ENCODE measurements at places on chromosomes 5 and 9.

GRCh38 chr5:94367900-94368299 lies 250.5 kb downstream of the KIAA0825 start:
- DNase-seq, result no peak

GRCh38 chr9:68934329-68934644 lies 79.6 kb downstream of the PRKACG start:
- no peak for DNase-seq

- no peak for DNase-seq
These were observed 30.9 kb downstream of the GRAMD2B start for GRCh38 chr5:126454081-126454480.

GRCh38 chr5:66821688-66822429 lies 225.7 kb downstream of the MAST4 start:
- DNase-seq, result no peak

DNA sequence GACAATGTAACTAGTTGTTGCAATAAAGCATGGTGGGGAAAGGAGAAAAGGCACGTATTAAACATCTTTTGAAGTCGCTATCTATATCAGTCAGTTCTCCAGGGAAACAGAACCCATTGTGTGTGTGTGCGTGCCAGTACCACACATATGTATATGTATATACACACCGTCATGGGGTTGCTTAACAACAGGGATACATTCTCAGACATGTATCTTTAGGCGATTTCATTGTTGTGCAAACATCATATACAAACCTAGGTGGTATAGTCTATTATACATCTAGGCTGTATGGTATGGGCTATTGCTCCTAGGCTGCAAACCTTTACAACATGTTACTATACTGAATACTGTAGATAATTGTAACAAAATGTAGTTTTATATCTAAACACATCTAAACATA lies 2.3 kb downstream of the CDKN2B-AS1 start:
- DNase-seq, result no peak

DNA sequence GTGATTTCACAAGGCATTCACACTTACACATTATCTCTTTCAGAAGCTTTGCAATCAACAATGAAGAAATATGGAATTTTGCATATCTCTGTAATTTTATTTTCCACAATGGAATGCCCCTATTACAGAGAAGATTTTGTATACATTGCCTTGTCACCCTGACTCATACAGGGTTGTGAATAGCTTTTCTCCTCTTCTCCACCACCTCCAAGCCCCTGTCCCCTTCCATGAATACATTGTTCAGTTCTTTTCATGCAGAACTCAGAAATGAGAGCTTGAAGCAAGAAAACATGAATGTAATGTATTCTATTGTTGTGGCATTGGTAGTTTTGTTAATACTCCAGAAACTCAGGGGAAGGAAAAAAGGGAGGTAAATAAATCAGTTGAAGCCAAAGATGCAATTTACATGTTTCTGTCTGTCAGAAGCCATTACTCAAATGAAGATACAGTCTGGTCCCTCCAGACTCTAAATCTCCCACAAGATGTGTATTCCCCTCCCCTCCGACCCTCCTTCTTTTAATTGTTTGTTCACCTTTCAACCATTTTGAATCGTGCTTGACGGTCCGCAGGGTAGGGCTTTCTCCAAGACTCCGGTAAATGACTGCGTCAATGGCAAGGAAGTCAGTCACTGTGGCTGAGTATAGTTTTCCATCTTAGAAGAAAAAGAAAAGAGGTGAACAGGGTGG lies 86.1 kb downstream of the SEMA6A start:
- no peak for DNase-seq

- DNase-seq, result no peak
These were observed 23.4 kb upstream of the GLRA1 start for GRCh38 chr5:151947931-151948608.

DNA sequence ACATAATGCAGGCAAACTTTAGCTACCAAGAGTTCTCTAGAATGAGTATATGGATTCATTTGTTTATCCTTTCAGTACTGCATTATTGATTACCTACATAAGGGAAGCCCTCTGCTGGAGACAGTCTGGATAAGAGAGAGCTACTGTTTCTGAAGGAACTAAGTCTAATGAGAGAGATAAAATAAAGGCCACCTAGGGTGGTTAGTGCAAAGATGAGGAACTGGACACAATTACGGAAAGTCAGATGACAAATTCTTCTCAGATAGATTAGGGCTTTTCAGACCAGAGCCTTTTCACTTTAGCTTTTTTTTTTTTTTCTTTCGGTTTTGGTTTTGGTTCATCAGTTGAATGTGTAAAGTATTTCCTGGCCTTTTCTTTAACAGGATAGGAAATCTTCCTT lies 31.3 kb downstream of the ISOC1 start:
- DNase-seq, result no peak

- DNase-seq, result no peak
These were observed 35.3 kb upstream of the MAN2A1 start for GRCh38 chr5:109654455-109654854.

DNA sequence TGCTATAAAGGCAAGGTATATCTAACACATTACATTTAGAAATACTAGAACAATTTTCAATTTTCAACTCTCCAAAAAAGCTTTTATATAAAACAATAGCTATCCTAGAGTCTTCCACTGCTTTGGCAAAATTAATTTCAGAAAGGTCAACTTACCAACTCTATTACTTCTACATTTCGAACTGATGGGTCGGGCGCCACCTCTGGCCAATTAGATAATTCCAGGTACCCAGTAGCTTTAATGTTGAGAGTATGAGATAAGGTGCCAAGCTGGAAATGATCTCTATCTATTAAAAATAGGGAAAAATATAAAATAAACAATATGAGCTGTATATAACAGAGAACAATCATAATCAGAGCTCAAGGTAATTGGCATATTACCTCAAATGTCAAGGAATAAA lies 166.6 kb downstream of the AP3B1 start:
- DNase-seq, result no peak

DNA sequence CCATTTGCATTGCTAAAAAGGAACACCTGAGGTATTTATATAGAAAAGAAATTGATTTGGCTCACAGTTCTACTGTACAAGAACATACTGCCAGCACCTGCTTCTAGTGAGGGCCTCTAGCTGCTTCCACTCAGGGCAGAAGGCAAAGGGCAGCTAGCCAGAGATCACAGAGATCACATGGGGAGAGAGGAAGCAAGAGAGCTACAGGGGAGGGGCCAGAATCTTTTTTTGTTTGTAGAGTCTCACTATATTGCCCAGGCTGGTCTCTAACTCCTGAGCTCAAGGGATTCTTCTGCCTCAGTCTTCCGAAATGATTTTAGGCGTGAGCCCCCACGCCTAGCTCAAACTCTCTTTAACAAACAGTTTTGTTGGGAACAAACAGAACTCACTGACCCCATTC lies 6.1 kb downstream of the SLCO4C1 start:
- DNase-seq, result no peak

DNA sequence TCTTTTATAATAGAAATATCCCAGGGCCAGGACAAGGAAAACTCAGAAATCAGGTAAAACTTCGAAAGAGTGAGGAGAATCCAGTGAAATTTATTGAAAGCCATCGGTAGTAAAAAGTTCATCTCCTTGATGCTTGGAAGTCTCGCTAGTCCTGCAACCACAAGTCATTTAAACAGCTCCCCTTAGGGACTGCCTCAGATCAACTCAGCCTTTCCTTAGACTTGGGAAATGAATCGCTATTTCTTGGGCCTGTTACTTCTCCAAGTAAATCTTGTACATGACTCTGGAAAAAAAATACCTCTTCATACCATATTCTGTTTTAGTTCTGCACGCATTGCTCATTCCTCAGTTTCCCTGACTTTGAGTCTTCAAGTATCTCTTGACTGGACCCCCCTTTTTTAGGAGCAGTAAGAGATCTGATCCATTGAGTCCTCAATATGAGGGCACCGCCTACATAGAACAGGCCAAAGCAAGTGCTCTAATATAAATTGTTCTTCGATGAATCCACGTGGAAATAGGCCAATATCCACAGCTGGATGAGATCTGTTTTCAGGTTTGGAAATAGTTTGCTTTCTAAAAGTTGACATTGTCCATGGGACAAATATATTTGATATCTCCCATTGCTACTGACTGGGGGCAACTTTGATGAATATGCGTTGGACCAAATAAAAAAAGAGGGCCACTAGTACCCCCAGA lies 114.2 kb downstream of the PRDM6 start:
- no peak for DNase-seq

DNA sequence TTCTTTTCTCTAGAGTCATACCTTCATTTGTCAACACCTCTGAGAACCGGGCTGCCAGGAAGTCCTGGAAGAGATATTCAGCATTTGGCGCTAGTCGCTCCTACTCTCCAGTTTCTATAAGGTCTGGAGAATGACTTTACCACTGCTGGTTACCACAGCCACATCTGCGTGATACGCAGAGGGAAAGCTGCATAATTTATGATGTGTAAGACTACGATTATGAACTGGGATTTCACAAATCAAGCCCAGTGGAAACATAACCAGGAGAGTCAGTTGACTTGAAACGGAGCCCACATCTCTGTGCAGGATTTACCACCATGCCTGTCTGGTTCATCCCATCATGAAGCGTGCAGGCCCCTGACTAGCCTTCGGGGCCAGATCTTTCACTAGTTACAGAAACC lies 72.6 kb downstream of the FGF1 start:
- DNase-seq, result no peak

DNA sequence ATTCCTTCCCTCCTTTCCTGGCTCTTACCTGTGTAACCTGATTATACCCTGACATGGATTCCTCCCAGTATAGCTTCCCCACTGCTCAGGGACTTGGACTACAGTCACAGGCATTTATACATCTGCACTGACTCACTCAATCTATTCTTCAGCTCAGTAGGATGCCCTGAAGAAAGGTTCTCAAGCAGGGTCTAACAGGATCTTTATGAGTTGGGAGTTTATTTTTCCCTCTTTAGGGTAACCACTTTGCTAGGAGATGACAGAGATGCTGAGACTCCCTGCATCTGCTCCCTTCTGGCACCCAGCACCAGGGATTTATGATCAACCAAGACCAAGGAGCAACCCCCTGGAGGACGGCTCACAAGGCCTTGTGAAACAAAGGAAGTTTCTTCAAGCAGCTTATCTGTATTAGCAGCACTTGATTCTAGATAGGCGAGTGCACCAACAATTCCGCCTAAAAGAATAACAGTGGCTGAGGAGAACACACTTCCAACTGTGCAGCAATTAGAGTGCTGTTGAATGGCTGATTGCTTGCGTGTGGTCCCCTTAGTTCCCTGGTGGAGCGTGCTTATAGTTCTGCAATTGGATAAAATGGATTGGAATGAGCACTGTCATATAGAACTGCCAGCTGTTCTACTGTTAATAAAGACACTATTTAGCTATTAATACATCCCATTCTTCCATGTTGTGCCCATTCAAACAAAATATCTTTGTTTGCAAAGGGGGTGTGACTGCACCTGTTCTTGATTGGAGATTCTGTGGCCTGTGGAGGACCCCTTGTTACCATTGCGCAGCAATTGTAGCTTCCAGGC lies 482.6 kb downstream of the ZNF608 start:
- DNase-seq, result no peak

GRCh38 chr5:67732471-67732870 lies 483.1 kb upstream of the PIK3R1 start:
- no peak for DNase-seq

GRCh38 chr9:21967702-21968101 lies 26.5 kb downstream of the CDKN2A start:
- DNase-seq, result no peak

GRCh38 chr5:132797651-132798050 lies 15.5 kb upstream of the SOWAHA start:
- DNase-seq, result no peak

- no peak for DNase-seq
These were observed 49.6 kb upstream of the RAPGEF6 start for GRCh38 chr5:131684595-131684994.

DNA sequence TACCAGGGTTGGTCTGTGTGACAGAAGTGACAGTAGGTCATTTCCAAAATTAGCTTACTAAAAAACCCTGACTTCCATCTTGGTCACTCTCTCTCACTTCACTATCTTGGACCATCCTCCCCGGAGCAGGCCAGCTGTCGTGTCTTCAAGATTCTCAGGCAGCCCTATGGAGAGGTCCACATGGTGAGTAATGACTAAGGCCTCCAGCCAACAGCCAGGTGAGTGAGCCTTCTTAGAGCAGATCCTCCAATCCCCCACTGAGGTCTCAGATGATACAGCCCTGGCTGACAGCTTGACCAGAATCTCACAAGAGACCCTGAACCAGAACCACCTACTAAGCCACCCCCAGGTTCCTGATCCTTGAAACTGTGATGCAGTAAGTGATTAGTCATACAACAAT lies 92.0 kb downstream of the DCP2 start:
- no peak for DNase-seq

- DNase-seq, result no peak
These were observed 141.6 kb upstream of the SPRY4 start for GRCh38 chr5:142466195-142466971.

DNA sequence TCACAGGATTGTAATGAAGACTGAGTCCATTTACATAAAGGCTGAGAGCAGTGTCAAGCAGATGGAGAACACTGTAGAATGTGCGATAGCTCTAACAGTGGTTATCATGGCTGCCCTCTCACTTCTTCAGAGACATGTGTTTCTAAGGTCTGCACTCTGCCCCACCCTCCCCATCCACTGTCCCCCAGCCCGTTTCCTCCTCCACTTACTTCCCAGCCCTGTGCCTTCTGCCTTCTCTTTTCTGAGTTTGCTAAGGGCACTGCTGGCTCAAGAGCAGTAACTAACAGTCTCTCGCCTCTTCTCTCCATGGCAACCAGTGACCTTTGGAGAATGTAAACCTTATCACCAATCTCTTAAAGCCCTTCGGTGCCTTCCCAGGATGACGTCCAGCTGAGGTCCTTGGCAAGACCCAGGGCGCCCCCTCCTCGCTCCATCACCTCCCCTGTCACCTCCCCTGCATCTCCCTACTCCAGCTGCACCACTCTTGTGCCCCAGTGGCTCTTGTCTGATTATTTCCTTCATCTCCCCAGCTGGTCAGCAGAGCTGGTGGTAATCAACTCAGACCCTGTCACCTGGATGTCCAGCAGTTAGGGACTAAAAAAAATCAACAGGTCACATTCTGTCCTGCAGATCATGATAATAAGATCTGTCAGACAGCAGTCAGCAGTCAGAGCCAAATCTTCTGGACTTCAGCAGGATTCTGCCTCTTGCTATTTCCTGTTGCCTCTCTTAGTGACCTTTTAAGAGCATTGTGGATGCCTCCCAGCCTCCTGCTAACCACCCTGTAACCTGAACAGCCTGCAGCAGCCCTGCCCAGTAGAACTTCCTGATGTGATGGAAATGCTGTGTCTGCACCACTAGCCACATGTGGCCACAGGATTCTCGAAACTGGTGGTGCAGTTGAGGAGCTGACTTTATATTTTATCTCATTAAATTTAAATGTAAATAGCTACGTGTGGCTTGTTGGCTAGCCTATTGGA lies 9.0 kb downstream of the FXN start:
- no peak for DNase-seq

- no peak for DNase-seq
These were observed 77.9 kb upstream of the FSD1L start for GRCh38 chr9:105369911-105370310.

DNA sequence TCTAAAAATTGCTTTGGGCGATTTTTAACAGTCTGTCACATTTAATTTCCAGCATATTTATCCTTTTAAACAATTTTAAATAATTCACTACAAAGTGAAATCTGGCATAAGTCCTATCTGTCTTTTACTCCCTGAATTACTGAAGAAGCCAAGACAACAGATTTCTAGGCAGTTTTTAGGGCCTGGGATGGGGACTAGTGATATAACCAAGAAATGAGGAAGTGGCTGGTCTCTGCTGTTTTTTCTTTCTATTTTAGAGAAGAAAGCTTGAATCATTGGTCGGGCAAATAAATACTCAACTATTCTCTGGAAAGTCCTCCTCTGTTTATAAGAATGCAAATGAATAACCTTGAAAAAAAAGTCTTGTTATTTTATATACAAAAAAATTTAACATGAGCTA lies 79.7 kb upstream of the SSBP2 start:
- DNase-seq, result no peak

- no peak for DNase-seq
These were observed 107.6 kb upstream of the SPRY4 start for GRCh38 chr5:142432369-142432863.
